Stimulated activated CD8-positive, alpha-beta memory T cell treated with anti-CD3 and anti-CD28 coated beads, Interleukin-4, amount 100 ng/mL, for 4 hours (primary cell): ENCODE measurements at places on chromosomes 12 and 14.

- DNase-seq: no peak
Measured at GRCh38 chr12:110684312-110684836, 4.5 kb downstream of the HVCN1 start.

DNA sequence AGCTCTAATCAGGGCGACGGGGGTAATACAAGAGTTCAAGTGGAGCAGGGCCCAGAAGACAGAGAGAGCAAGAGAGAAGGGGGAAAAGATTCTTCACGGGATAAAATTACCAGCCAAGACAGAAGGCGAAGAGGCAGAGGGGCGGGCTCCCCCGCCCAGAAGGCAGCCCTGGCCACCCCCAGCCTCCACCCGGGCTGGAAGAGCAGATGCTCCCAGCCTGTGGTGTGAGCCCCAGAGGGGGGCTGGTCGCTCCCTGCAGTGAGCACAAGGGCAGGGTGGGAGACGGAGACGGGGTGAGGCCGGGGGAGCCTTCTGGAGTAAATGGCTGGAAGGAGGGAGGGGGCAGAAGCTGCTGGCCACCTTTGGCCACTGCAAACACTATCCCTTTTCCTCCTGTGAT is 1035.6 kb downstream of the VRK1 start:
- DNase-seq: no peak

GRCh38 chr12:11246489-11246888 is 23.0 kb downstream of the PRB3 start:
- DNase-seq: no peak

DNA sequence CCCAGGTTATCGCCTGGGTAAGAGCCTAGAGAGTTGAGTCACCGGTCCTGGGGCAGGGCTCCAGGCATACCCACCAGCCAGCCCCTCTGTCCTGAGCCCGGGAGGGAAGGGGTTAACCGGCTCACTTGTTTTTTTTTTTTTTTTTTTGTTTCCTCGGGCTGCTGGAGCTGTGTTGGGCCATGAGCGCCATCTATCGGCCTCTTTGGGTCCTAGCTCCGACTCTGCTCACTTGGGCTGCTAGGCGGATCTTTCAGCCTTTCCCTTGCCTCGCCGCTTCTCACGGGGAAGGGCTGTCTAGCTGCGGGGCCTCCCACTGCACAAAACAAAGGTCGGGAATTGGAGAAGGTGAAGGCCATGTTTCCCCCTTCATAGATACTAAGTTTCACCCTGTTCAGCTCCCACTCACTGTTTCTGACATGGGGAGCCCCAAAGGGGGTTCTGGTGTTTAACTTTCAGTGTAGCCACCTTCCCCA is 2.8 kb upstream of the SMUG1 start:
- peak; percentile 48 for DNase-seq

GRCh38 chr12:15427913-15428312 is 105.6 kb downstream of the PTPRO start:
- DNase-seq: no peak

GRCh38 chr14:91872011-91872501 is 4.7 kb upstream of the TC2N start:
- DNase-seq: peak; percentile 23

DNA sequence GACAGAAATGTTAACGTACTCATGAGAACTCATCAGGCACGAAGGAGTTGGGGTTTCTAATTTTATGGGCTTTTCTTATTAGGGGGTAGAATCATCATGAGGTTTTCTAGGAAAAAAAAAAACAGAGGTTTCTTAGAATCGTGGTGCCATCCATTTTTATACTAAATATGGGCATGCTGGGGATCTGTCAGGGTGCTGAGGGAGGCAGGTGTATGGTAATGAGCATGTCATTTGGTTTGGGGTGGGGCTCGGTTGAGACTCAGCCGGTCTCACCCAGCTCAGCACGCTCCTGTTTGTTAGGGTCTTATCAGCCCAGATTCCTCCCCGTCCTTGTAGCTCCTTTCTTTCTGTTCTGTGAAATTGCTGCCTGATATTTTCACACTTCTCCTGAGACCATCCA is 98.2 kb downstream of the DICER1 start:
- DNase-seq: no peak

DNA sequence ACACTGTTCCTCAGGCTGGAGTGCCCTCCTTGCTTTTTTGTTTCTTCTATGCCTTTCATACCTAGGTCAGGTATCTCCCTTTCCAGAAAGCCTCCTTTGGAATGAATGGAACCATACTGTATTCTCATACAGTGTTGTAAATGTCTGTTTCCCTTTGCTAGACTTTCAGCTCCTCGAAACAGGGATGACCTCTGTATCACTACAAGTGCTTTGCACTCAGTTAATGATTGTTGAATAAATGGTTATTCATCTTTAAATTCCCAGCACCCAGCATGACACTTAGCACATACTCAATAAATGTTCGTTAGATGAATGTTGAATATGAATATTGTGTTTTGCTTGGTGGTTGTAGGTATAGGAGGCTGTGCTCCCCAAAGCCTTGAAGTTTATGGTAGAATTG is 5.9 kb upstream of the TULP3 start:
- no peak for DNase-seq

DNA sequence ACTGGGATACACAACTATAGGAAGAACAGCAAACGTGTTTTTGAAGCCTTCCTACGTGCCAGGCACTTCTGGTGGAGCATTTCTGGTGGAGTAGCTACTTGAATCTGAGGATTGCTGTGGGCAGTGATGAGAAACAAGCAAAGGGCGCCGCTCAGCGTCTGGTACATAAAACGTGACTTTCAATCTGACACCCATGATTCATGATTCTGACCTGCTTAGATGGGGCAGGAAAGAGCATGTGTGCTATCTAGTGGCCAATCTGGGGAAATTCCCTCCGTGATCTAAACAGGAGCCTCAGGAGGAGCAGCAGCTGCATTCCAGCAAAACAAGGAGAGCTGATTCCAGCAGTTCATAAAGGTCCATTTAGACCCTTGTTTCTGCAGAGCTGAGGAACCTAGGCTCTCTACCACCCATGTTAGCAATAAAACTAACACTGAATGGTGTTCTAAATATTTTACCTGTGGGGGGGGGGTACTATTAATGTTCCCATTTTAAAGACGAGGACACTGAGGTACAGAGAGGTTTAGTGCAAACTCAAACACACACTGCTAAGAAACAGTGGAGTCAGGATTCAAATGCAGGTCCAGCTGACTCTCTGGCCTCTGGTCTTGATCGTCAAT is 37.8 kb downstream of the PAH start:
- no peak for DNase-seq

DNA sequence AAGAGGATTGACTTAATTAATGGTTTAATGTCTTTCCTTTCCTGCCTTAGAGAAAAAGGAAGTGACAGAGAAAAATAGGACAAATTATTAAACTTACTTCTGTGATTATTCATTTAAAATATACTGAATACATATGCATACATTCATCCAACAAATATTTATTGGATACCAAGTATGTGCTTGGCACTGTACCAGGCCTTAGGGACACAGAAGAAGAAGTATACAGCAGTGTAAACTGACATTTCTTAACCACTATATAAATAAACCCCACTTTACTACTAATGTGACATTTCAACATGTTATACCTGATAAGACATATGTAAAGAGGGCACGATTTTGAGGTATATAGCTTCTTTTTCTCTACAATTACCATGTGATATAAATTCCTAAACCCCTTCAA is 53.6 kb downstream of the ERO1A start:
- DNase-seq: no peak

GRCh38 chr12:32454866-32455265 is 55.5 kb downstream of the FGD4 start:
- no peak for DNase-seq

DNA sequence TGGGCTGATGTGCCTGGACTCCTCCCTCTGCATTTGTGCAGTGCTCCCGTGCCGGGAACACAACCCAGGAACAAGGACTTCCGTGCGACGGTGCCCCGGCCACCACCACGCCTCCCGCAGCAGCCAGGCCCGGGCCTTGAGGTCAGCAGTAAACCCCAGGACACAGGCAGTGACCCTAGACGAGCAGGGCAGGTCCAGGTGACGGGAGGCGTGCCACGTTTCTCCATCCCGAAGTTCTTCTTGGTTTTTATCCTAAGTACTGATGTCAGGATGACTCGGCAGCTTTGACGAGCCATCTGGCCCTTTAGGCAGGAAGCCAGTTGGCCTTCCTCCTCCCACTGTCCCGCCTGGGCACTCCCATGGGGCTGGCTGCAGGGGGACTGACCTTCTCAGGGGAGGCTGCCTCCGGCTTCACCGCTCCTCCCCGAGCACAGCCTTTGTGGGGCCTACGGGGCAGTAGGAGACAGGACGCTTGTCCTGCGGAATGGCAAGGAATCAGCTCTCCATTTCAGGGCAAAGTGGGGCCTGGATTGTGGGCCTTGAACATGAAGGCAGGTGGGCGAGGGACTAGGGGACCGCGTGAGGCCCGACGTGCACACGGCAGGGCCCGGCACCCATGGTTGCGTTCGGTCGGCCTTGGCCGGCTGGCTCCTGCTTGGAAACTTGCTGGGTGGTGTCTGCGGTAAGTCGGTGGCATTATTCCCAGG is 94.1 kb downstream of the FBXL14 start:
- DNase-seq: no peak

DNA sequence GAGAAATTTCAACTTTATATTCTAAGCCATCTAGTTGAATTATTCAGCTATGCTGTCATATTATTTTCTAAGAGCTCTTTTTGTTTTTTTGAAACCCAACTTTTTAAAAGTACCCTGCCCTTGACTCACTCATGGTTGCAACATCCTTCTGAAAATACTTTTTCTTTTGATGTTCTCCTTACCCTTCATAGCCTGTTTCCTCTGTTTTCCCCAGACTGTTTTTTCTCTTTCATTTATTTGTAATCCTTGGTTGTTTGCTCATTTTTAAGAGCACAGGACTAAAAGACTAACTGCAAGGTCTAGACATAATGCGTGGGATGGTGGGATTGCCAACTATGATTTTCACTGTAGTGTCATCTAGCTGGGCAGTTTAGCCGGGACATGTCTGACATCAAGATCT is 21.2 kb upstream of the CDKL1 start:
- DNase-seq: no peak

DNA sequence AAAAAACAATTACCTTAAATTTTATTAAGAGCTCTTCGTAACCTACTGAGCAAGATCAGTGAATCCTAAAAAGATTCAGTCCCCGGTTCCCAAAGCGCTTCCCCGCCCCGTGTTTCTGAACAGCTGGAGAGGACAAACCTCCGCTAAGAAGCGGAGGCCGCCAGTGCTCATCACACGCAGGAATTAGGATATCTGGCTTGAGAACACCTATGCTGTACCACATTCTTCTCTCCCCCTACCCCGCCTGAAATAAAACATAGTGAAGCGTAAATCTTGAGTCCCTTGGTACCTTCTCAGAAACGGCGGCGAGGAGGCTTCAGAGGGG is 774 bp upstream of the WDR20 start:
- DNase-seq: no peak

DNA sequence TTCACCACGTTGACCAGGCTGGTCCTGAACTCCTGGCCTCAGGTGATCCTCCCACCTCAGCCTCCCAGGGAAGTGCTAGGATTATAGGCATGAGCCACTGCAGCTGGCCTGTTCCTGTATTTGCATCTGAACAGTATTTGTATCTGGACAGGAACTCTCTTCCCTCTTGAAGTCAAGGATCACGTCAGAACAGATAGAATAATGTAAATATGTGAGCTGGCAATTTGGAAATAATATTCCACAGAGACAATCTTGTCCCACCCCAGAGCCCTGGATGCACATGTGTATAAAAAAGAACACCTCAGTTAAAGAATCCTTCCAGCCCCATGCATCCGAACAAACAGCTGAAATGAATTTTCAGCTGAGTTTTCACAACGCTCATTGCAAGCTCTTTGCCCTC is 118.3 kb downstream of the VEZT start:
- DNase-seq: no peak

GRCh38 chr12:2794191-2794735 is 507 bp upstream of the FKBP4 start:
- DNase-seq: no peak

DNA sequence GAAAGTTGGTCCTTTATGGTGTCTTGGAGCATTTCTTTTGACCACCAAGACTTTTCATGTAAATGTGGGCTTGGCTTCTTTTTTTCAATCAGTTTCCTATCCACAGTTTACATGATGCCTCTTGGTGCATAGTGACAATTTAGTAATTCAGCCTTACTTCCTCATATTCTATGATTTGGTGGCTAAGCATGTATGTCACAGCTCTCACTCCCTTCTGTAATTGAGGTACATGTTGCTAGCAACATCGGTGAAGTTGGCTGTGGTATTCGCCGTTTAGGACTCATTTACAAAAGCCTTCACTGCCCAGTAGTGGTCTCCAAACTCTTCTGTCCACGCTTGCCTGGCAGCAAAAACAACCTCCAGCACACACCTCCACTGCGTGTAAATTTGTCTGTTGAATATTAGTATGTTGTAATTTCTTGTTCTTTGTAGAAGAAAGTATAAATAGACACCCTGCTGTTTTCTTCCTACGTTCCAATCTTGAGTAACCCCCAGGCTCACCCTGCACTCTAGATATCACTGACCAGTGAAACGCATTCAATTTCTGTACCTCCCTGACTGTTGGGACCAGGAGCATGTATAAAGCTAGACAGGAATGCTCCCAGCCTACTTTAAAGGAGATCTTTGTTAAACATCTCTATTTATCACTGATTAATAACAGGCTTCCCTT is 90.4 kb downstream of the PPP2R5C start:
- DNase-seq: no peak

DNA sequence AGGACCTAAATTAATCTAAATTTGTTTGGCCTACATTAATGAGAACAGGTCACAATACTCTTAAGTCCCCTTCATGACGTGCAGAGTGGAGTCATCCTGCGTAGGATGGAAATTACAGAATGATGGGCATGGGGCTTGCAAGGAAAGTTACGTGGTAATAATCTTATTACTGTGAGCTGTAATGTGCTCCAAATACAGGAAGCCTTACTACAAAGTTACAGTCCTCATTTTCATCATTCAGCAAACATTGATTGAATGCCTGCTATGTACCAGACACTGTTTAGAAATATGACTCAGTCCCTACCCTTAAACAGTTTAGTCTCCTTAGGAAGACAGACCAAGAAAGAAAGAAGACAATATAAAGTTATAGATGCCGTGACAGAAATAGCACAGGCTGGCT is 9.4 kb downstream of the HIGD1C start:
- DNase-seq: no peak

GRCh38 chr12:10031321-10031720 is 839 bp downstream of the CLEC9A start:
- DNase-seq: no peak

DNA sequence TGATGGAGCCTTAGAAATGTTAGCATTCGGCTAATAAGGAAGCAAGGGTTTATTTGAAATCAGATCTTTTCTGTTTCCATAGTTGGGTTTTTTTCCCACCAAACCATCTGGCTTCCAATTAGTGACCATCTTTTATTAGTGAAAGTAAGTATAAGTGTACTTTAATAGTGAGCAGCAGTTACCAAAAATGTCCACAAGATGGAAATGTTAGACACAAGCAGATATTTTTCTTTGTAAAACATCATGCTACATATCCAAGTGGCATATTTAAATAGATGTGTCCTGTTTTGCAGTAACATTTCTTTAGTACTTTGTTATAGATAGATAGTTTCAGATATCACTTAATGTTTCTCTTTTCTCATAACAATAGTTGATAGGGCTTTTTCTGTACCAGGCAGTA is 28.8 kb downstream of the YEATS4 start:
- DNase-seq: no peak
